ENCODE measurements at places on chromosomes 16 and 17.
A peak's percentile ranks its signal among the peaks of the same experiment; 100 is the strongest.

DNA sequence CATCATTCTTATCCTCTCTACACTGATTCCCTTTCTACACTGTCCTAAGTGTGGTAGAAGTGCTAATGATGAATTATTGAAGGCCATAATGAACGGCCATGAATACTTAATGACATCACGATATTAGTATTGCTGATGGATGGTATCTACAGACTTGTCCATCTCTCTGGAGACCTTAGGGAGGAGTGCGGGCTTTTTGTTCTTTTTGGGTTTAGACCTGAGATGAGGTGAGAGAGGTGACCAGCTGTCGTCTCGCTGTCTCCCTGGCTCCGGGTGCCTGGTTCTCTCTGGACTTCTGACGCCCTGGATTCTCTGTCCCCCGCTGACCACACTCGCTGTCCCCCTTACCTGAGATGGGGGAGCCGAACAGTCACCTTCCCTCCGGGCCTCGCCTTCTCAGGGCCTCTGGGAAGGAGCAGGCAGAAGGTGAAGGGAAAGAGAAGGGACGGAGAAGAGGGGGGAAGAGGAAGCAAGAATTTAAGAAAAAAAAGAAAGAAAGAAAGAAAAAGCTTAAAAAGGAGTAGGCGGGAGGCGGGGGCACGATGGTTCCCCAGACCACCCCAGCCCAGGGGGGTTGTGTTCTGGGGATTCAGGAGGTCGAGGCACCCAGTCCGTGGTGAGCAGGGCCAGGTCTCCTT, 17.1 kb downstream of the SGCA start:
- DNase-seq: no peak

- DNase-seq: no peak
These were observed 13.2 kb downstream of the CA7 start for GRCh38 chr16:66857437-66857836.

DNA sequence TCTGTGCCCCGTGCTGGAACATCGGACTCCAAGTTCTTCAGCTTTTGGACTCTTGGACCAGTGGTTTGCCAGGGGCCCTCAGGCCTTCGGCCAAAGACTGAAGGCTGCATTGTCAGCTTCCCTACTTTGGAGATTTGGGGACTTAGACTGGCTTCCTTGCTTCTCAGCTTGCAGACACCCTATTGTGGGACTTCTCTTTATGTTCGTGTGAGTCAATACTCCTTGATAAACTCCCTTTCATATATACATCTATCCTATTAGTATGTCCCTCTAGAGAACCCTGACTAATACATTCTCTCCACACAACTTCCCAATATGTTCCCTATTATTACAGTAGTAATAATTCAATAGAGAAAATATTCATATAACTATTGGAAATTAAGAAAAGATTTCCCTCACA, 9.2 kb upstream of the ASGR2 start:
- no peak for DNase-seq

DNA sequence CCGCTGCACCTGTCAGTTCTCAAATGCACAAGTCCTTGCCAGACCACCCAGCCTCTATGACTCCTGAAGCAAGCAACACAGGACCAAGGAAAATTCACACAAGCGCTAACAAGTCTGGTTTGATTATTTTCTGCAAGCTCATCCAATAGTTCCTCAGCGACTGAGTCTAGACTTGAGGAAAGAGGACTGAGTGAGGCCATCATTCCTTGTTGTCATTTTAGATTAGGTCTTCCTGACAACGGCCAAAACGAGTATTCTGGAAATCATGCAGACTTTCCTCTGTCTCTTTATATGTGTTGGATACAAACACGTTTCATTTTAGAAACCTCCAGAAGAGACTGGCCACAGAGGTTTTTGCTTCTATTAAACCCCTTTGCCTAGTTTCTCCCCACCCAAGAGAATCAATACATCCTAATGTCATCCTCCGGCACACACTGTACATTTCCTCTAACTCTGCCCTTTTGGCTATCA, 561 bp downstream of the CCDC47 start:
- no peak for DNase-seq

GRCh38 chr17:80187515-80187941, 17.7 kb downstream of the CARD14 start:
- no peak for DNase-seq

DNA sequence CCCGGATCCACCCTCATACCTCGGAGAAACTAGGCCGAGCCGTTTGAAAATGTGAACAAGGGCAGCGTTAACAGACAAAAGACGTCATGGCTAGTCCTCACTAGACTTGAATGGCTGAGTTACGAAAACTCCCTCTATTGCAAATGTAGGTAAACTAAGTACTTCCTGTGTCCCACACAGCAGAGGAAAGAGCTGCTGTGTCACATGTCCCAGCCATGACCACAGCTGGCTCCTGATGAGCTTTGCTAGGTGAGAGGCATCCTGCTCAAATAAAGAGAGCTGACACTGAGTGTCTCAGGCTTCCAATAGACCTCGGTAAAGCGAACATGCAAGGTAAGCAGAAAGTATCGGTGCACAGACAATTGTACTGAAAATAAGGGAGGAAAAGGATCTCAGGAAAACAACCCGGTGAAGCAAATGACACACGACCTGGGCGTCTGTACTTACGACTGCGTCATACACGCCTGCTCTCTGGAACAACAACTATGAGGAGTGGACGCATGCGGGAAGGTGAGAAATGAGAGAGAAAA, 26.0 kb downstream of the TMEM204 start:
- DNase-seq: no peak

DNA sequence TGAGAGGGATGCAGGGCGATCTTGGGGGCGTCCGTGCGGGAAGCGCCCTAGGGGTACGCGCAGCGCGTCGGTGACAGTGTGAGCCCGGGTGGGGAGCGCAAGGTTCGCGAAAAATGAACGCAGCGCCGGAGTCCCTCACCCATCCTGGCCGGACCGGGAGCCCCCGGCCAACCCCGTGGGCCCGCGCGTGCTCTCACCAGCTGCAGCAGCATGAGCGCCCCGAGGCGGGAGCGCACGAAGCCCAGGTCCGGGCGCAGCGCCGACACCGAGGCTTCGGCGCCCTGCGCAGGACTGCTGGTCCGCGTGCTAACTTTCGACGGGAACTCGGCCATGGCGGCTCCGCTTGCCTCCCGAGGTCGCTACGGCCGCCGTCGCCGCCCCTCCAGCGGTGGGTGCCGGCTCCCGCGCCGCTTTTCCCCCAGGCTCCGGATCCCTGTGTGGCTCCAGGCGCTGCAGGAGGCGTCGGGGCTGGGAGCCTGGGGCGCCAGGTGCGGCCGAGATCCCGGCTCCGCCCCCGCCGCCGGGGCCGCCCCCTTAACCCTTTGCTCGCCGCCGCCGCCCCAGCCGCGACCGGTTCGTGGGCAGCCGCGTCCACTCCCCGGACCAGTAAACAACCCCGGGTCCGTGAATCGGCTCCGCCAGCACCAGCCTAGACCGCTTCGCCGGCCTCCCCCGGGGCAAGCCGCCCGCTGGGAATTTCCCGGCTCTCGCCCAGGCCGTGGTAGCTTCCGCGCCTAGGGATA, at the start of gene PLLP:
PLLP (minus strand) TSS at position 464 of the 743 bp plus-strand sequence; CDS start at position 332, 132 bp downstream.
- DNase-seq: peak; percentile 35

DNA sequence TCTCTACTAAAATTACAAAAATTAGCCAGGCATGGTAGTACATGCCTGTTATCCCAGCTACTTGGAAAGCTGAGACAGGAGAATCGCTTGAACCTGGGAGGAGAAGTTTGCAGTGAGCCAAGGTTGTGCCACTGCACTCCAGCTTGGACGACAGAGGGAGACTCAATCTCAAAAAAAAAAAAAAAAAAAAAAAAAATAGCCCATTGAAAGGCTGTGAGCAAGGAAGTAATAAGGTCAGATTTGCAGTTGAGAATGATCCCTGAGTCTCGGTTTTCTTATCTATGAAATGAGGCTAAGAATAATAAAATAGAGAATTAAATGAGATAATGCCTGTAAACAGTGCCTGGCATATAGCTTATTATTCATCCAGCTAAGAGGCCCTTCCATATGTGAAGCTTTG, 1.3 kb upstream of the PDK2 start:
- no peak for DNase-seq

GRCh38 chr17:64426596-64426995, 22.3 kb upstream of the MILR1 start:
- no peak for DNase-seq

GRCh38 chr16:610513-611381, 20.0 kb upstream of the WFIKKN1 start:
- peak; percentile 78 for DNase-seq

- DNase-seq: no peak
These were observed 1.3 kb upstream of the UNC45B start for GRCh38 chr17:35146214-35146833.

DNA sequence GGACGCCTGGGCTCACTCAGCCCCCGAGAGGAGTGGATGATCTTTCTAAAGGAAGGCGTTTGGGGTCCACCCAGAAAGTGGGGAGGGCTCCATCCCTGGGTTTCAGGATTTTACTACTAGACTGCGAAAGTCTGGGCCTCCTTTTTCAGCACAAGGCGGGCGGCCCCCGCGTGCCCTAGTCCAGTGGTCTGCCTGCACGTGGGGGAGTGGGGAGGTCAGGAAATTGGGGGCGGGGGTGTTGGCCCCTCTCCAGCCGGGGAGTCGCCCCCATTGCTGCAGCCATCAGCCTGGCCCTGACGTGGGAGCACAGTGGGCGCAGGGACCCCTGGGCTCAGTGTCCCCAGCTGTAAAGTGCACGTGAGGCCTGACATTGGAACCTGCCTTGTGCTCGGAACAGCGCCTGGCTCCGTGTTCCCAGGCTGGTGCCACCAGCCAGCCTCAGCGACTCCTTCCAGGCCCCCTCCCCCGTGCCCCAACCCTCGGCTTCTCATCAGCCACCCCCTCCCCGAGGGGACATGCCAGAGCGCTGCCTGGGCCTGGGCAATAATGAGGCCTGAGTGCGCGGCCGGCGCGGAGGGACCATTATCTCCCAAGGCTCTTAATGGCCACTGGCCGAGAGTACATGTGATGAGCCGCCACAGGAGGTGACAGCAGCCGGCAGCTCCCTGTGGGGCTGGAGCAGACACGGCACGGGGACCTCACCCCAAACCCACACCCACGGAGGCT, 2.4 kb upstream of the C1QTNF8 start:
- DNase-seq: no peak

DNA sequence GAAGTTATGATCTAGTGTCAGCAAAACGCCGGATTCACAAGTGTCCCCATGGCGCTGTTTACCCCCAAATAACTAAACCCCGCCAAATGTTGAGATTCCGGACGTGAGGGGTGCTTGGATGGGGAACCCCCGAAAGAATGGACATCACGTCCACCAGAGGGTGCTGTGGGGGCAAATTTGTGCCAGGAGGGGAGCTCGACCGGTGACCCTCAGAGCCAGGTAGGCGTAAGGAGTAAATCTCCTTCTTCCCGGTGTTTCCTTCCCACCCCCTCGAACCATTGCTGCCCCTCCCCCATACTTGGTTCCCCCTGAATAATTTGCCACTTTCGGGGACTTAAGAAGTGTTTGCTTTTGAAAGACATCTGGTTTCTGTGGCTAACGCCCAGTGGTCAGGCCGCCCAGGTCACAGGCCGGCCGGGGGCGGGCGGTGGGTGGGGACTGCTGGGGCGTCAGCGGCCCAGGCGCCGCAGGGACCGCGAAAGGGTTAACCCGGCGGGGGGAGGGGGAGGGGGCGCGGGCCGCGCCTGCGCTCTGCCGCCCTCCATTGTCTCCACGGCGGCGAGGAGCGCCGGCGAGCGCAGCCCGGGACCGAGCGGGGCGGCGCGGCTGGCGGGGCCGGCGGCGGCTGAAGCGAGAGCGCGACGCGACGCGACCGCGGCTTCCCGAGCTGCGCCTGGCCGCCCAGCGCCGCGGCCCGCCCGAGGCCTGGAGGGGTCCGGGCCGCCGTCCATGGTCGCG, at the start of gene ZNRF1:
ZNRF1 (plus strand) TSS at position 544 of the 738 bp plus-strand sequence. CDS start 648 bp downstream, outside the sequence.
- peak; percentile 90 for DNase-seq

DNA sequence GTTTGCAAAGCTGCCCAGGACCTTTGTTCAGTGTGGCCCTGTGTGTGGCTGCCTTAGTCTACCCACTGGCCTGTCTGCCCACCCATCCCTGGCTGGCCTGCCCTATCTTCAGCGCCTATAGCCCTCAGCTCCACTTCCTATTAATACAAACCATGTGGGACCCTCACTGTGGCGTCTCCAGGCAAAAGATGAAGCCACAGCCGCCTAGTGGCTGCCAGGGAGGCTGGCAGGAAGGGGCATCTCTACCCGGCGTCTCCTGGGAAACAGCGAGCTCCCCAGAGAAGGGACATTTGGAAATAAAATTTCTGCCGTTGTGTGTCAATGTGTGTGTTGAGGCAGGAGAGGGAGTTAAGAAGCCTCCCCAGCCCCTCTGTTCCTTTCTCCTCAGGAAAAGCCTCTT, 31.5 kb downstream of the NEUROD2 start:
- DNase-seq: no peak

- DNase-seq: no peak
These were observed 24.5 kb upstream of the DUSP14 start for GRCh38 chr17:37465069-37465616.

GRCh38 chr16:3020247-3020603, at the start of gene TNFRSF12A:
TNFRSF12A (plus strand) TSS chr16:3020368; CDS start chr16:3020398, 30 bp downstream.
- DNase-seq: peak; percentile 74

- DNase-seq: no peak
These were observed 12.4 kb downstream of the SLC47A2 start for GRCh38 chr17:19703828-19704613.

GRCh38 chr17:79022507-79022991, 1.4 kb upstream of the C1QTNF1 start:
- no peak for DNase-seq

- DNase-seq: no peak
These were observed 3.8 kb downstream of the ZNF821 start for GRCh38 chr16:71880176-71880575.

GRCh38 chr17:3788200-3788599, 12.8 kb downstream of the ITGAE start:
- no peak for DNase-seq

GRCh38 chr16:75318737-75319136, 67.3 kb upstream of the BCAR1 start:
- no peak for DNase-seq

DNA sequence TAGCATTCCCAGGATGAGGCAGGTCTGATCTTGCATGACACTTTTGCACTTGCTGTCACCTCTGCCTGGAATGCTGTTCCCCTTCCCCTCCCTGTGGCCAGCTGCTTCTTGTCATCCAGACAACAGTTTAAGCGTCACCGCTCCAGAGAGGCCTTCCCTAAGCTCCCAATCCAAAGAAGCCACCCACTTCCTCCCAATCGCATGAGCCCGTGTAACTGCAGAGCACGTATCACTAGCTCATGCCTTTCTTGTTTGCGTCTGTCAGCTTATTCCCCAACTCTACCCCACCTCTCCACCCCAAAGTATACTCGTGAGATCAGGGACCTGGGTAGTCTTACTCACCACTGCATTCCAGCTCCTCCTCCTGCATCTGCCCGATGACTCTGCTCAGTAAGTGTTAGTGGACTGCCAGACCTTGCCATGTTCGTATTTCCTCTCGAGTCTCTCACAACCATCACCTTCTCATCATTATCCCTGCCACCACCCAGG, 92.8 kb downstream of the GAS7 start:
- DNase-seq: no peak
